ENCODE measurements at places on chromosomes 5 and 9. TPM values are rescaled to one million over a fixed set of nuclear protein-coding genes. Genes with fewer than 3 reads are reported as not detected.

The PTGDS gene
- total RNA-seq = 23.1 TPM

The RLN2 gene
- not detected for total RNA-seq

GRCh38 chr5:74185599-74185998 is 454.9 kb downstream of the ENC1 start:
- no peak for DNase-seq

DNA sequence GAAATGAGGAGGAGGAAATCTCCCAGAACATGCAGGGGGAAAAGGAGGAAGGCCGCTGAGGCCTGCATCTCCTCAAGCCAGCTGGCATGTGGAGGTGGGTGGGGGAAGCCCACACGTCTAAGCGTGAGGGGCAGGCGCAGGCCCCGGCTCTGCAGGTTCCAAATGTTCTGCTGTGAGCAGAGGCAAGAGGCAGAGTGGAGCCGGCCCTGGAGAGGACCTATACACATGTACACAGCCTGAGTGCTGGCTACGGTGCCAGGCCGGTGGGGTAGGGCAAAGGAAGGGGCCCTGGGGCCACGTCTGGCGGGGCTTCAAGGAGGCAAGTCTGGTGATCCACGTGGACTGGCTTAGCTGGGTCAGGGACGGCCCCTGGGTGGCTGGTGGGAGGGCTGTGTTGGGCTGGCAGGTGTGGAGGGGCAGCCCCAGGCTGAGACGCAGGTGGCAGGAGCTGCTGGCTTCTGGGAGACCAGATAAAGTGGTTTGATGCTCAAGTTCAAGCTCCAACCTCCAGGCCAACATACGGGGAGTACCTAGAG is 26.4 kb downstream of the LPCAT1 start:
- no peak for DNase-seq

- DNase-seq = no peak
These were observed 17.5 kb downstream of the STXBP1 start for GRCh38 chr9:127629468-127630081.

GRCh38 chr9:113682297-113682771 is 193.8 kb upstream of the ZNF618 start:
- DNase-seq = peak; percentile 88

GRCh38 chr9:38344566-38345324 is 47.8 kb upstream of the ALDH1B1 start:
- no peak for DNase-seq

DNA sequence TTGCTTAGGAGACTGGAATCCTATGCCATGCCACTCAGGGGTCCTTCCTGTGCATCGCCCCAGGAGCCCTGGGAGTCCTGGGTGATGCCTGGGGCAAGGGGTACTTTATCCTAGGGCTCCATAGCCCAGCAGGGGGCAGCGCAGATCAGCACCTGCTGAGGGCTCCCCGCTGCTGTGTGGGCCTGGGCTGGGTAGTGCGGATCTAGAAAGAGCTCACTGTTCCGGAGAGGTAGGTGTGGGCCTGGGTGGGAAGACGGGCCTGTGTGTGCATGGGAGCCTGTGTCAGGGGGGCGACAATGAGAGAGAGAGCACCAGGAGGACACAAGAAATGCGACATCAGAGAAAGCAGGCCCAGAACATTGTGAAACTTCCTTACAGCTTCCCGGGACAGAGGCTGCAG is 11.4 kb upstream of the DAB2IP start:
- peak; percentile 52 for DNase-seq

DNA sequence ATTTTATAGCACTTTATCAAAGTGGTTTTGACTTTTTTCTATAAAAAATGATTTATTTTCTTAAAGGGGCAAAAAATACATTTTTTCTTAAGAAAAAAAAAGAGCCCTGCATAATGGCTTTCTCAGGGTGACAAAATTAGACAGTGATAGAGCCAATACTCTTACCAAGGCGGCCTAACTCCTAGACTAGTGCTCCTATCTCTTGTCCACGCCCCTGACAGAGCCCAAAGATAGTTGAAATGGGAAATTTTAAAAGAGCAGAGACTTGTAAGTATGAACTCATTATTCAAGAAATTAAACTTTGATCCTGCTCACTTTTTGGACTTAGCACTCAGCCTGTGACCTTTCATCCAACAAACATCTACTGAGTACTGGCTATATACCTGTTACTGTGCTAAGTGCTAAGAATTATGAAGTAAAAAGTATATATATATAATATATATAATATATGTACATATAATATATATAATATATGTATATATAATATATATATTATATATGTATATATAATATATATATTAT is 1.2 kb downstream of the INVS start:
- DNase-seq = no peak
